ENCODE measurements at places on chromosomes 6 and 20.

- DNase-seq: no peak
Observed at GRCh38 chr20:37393196-37393862, 47.4 kb downstream of the SRC start.

GRCh38 chr20:24619212-24619611, 149.8 kb downstream of the SYNDIG1 start:
- no peak for DNase-seq

DNA sequence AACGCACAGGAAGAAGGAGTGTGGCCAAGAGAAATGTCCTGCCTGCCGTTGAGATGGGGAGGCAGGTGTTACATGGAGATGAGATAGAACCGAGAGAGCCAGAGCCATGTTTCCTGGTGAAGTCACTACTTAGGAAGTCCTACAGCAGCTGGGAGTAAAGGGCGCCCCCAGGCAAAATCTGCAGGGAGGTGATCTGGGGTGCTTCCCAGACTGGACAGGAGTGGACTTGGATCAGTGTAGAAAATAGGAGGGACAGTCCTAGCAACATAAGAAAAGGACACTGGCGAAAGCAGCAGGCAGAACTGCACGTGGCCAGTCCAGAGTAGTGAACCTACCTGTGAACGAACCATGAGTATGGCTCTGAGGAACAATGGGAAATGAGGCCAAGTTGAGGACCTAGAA, 85.3 kb downstream of the CD164 start:
- peak; percentile 83 for DNase-seq

DNA sequence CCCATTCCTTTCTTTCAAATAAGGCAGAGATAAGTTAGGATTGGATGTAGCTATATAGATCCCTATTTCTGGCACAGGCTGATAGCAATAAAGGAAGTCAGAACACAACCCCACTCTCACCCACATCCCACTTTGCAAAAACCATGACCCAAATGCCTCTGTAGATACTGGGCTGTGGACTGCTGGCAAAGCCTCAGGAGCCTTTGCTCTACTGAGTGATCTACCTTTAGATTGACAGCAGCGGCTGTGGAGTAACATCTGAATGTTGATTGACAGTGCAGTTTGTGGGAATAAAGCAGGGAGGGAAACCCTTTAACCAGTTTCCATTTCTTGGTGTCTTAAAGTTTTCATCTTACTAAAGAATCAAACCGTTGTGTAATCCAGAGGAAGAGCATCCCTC, 6.7 kb upstream of the TMEM30A start:
- DNase-seq: no peak

GRCh38 chr6:34476921-34477320, 11.0 kb downstream of the PACSIN1 start:
- DNase-seq: no peak

DNA sequence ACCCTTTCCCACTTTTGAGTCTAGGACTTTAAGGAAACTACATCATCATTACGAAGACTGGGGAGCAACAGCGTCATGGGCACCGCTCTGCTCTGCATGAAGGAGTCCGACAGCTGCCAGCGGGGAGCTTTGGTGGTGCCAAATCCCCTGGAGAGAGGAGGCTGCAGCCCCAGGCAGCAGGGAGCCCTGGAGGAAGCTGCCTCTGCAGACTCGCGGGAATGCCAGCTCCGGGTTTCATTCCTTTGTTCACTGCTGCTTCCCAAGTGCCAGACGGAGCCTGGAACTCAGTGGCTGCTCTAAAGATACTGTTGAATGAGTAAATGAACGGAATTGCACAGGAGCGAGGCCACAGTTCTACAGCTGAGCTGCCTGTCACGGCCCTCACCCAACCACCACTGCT, 196.5 kb upstream of the THBS2 start:
- DNase-seq: no peak

DNA sequence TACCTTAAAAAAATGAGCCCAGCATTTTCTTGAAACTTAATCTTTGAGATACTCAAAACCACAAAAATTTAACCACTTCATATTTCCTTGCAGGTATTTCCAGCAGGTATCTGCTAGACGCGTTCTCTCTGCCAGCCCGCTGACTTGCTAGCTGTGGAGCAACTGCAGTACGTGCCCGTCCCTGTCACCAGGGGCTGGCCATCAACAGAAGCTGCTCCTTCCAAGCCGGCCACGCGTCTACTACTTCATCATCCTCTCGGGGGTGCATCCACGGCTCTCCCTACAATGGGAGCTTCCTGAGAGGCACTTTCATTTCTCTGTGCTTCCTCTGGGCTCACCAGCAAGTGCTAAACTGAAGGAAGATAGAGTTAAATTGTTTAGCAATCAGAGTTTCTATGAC, 132.4 kb downstream of the DTNBP1 start:
- no peak for DNase-seq

DNA sequence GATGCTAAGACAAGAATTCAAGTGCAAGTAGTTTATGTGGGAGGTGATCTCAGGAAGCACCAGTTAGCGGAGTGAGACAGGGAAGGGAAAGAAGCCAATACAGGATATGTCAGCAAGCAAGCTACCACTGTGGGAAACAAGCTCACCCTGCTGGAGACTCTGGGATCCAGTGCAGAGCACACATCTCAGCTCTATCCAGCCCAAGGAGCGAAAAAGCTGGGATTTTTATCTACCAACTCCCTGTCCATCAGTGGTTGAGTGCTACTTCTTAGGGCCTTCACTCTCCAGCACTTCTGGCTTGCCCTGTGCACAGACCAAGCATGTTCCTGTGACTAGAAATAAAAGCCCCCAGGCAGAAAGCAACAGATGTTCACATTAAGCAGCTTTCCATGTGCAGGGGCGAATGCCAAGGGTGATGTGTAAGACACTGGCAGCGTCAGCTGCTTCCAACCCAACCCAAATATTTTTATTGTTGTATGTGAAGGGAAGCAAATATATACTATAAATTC, 10.8 kb upstream of the RNF24 start:
- no peak for DNase-seq
